ENCODE measurements at places on chromosomes 2 and 18.

DNA sequence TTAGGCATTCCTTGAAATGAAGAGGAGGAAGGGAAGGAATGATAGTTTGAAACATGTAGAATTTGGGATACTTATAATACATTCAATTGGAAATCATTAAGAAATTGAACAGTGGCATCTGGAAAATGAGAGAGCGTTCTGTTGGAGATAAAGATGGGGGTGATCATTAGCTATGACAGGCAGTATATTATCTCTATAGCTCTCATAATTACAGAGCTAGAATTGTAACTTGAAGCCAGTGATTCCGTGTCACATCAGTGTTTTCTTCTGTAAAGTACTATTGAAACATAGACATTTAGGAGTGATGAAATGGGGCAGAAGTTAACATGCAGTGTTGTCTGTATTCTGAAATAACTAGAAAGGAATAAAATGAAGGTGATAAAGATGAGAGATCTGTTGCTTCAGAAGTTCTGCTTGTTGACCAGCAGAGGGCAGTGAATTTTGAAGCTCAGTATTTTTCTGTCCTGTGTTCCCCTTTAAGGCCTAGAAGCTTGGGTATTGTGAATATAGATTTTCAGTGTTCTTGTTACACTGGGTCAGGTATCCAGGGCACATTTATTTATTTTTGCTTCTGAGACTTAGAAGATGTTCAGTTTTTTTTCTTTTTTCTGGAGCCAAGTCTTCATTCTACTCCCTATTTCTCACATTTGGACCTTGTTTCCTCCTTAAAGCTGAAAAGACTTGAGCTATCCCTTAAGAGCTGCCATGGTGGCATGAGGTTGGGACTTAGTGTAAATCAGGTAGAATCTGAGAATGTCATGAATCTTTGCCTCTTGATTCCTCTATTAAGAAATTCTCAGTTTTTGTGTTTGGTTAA lies 157.4 kb downstream of the TAF4B start:
- DNase-seq: peak; percentile 62

DNA sequence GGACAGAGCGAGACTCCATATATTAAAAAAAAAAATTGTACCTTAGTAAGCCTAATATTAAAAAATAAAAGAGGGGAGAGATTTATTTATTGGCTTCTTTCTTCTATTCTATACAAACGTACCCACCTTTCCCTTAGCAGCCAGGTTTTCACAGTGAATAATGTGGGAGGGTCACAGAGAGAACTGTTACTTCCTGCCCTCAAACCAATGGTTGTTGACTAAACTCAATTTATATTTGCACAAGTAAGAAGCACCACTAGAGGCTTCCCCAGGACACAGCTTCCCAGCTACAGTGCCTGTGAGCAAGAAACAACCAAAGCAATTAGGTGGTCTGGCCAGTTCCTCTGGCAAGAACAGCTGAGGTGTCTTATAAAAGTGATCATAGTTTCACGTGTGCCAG lies 28.9 kb upstream of the GALR1 start:
- no peak for DNase-seq

DNA sequence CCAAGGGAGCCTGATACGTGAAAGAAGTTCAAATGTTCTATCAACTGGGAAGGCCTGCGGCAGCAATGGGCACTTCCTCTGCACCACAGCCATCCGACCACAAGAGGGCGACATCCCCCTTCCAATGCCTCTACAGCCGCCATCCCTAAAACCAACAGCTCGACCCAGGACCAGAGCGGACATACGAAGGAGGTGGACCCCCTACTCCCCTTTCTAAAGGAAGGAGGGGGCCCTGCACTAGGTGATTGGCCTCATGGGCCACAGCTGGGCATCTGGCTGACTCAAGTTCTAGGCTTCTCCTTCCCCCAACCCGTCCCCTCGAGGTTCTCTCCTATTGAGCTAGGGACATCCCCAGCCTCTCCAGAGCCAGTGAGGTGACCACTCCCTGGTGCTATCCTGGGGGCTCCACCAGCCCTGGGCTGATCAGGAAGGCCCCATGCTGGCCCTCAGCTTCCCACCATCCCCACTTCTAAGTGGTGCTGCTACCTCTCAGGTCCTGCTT lies 217.2 kb downstream of the TNS1 start:
- peak; percentile 44 for DNase-seq

- DNase-seq: no peak
Observed at GRCh38 chr2:36734304-36734703, 37.8 kb downstream of the VIT start.

GRCh38 chr2:128492966-128493811 lies 174.5 kb upstream of the HS6ST1 start:
- no peak for DNase-seq

- DNase-seq: no peak
Observed at GRCh38 chr18:35933982-35934381, 38.5 kb upstream of the RMP24 start.

DNA sequence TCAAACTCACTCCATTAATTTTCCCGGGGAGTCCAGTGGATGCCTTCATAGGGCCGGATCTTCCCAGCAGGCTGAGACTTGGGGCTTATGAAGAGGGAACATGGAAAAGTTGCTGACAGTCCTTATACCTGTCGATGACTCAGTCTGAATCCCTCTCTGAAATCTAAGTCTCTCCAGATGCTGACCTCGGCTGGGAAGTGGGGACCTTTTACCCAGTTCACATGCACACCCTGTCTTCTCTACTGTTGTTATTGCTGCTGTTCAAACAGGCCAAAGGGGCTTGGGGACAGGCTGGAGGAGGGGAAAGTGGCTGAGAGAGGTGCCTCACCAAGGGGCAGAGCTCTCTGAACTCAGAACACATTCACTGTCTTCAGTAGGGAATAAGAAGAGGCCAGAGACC lies 4.1 kb upstream of the TNP1 start:
- DNase-seq: no peak

DNA sequence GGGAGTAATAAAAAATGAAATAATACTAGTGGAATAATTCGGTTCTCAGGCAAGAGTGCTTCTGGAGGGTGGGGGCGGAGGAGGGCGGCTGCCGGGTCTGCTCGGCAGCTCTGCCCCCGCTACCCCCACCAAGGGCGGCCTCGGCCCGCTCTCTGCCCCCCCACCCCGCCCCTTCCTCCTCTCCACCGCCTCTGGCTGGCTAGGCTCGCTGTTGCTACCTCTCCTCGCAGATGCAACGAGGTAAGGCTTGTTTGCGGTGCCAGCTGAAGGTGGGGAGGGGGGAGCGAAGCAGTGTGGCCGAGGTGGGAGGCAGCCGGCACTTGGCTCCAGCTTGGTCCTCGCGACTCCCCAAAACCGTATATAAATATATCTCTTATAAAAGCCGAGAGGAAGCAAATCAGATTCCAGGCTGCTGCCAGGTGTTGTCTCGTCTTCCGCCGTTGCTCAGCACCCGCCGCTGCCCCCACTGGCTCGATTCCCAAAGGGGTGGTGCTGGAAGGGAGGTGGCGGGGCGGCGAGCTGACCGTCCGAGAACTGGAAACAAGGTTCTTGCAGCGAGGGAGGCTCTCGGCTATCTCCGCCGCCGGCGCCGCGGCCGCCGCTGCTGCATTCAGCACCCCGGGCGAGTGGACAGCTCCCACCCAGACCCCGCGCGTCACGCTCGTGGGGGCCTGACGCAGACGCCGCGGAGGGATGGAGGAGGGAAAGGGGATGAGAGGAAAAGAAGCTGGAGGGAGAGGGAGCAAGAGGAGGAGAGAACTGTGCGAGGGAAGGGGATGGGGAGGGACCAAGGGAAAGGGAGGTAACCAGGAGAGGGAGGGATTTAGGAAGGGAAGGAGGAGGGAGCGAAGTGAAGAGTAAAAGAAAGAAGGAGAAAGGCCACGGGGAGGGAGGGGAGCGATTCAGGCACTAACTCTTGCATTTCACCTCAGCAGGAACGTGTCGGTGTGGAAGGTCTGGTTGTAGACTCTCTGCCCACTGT lies at the start of gene MARCHF4:
TSS of gene MARCHF4 (minus strand) at position 763 of the 982 bp plus-strand sequence. CDS start 2,223 bp downstream, outside the sequence.
- DNase-seq: peak; percentile 83

- DNase-seq: no peak
Observed at GRCh38 chr2:12071318-12071717, 324.9 kb downstream of the LPIN1 start.

DNA sequence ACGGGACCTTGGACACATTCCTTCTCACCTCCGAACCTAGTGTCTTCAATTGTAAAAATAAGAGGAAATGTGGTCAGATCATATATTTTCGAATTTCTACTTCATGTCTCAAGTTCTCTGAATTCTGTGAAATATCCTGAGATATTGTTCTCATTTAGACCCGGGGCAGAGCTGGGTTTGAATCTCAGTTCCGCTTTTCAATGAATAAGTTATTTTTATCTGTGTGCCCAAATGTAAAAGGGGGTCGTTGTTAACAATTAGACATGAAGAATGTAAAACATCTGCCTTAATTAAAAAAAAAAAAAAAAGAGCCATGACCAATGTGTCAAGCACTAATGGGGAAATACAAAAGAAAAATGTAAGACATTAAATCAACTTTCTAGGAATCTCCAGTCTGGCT lies 48.9 kb upstream of the BCL11A start:
- no peak for DNase-seq

DNA sequence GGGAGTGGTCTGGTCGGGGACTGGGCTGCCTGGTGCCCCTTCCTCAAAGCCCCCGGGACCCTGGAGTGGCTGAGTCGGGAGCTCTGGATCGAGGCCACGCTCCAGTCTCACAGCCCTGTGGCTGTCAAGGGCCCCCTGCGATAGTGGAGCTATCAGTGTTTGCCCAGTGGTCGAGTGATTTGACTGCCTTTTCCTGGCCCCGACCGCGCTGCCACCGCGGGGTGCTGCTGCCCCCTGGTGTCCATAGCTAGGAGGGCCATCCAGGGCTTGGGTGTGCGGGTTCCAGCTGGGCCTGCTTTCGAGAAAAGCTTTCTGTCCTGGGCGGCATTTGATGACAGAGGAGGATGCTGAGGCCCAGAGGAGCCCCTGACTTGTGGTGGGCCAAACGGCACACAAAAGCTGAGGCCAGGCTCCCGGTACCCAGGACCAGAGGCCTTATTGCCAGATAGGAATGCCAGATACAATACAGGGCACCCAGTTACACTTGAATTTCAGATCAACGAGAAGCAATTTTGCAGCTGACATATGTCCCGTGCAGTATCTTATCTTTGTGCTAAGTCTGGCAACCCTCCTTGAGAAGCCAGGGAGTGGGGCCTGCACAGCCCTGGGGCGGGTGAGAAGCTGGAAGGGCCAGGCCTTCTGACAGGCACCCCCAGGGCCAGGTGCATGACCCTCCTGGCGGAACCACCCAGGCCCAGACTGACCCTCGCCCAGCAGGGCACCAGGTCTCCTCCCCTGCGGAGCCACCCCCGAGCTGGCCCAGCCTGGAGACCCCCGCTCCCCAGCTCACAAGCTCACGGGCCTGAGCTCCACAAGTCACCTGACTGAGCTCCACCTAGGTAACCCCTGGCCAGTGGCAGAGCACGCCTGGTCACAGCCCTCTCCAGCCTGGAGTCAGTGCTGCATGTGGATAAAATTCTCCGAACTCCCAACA lies 13.0 kb downstream of the ODC1 start:
- DNase-seq: peak; percentile 38

GRCh38 chr2:156908825-156909224 lies 348.7 kb upstream of the GALNT5 start:
- DNase-seq: peak; percentile 62

DNA sequence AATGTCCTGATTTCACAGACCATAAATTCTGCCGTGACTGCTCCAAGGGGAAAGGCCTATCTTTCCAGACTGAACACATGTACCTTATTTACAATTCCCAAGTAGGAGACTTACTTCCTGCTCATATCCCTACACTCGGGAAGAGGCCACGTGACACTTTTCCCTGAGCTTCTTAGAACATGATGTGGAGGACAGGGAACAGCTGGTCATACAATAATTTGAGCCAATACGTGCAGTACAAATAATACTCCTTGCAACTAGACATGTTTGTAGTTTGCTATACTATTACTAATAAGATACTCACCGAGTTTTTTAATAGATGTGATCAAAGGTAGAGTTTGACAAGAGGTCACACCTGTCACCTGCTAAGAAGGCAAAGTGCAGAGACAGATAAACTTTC lies 256.4 kb downstream of the SP3 start:
- no peak for DNase-seq

GRCh38 chr2:197998702-197999101 lies 194.3 kb downstream of the PLCL1 start:
- no peak for DNase-seq

Data from fibroblast of gingiva (primary cell).